ENCODE measurements at places on chromosomes 11 and 22.
A peak's percentile ranks its signal among the peaks of the same experiment; 100 is the strongest.

DNA sequence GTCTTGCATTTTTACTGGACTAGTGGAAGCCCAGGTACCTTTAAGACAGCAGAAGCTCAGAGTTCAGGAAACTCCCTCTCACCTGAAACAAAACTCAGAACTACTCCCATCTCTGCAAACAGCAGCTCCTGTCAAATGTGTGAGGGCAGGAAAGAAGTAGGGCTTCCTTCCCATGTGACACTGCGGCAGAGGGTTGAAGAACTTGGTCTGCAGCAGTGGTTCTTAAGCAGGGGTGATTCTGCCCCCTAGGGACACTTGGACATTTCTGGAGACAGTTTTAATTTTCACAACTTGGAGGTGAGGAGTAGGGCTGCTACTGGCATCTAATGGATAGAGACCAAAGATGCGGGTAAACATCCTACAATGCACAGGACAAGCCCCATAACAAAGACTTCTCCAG, 63.4 kb downstream of the RCN1 start:
- peak; percentile 46 for DNase-seq

- DNase-seq, result peak; percentile 49
Observed at GRCh38 chr11:95459291-95460042, 228.5 kb upstream of the SESN3 start.

- DNase-seq, result no peak
Observed at GRCh38 chr11:111714522-111714921, 51.7 kb downstream of the PPP2R1B start.

- DNase-seq, result no peak
Observed at GRCh38 chr11:61102667-61103571, 630 bp downstream of the CD5 start.

GRCh38 chr11:123214396-123214795, 19.3 kb upstream of the CLMP start:
- DNase-seq, result no peak

DNA sequence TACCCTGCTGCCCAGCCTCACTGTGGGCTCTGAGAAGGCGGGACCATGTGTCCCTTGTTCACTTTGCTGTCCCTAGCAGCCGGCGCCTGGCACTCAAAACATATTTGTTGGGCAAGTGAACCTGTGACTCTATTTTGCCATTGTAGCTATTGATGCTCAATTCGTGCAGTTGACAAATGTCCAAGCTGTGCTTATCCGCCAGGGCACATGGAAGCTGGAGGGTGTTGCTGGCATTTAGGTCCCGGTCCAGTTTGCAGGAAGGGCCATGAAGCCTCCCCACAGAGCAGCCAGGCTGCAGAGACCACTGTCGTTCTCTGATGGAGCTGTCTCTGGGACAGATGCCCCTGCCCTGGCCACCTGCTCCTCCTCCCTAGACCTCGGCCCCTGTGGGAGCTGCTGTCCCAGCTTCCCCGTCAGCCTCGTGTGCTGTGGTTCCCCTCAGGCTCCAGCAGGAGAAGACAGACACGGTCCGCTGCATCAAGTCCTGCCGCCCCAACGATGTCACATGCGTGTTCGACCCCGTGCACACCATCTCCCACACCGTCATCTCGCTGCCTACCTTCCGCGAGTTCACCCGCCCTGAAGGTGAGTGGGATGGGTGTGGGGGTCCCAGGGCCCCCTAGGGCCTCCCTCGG, 71.5 kb downstream of the FBLN1 start:
- no peak for DNase-seq

DNA sequence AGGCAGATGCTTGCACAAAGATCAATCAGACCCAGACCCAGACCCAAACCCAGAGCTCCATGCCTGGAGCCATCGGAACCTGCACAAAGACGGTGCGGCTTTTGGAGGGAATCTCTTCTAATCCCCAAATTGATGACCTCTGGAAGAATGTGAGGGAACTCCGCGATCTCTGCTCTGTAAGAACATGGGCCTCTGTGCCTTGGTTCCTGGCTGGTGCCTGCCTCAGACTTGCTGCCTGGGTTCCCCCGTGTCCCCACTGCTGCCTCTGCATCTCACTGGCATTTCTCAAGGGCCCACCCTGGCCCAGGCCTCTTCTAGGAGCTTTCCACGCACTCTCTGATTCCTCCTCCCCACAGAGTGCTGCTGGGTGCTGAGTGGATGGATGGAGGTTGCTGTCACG, 1044.4 kb downstream of the TBC1D22A start:
- DNase-seq, result no peak

GRCh38 chr11:28146123-28146751, 38.0 kb downstream of the METTL15 start:
- DNase-seq, result peak; percentile 92

DNA sequence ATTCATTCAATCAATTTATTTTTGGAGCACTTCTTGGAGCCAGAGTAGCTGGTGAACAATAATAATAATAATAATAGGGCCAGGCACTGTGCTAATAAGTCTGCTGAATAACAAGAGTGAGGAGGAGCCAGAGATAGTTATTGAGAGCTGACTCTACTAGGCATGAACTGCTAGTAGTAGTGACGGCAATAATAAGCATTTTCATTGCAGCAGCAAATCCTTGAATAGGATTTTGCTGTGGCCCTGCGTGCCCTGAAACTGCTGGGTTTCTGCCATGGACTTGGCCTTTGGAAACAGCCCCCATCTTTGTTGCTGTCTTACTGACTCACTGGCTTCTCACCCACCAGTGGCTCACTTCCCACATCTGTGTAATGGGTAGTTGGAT, 545.9 kb downstream of the MIAT start:
- DNase-seq, result peak; percentile 39

DNA sequence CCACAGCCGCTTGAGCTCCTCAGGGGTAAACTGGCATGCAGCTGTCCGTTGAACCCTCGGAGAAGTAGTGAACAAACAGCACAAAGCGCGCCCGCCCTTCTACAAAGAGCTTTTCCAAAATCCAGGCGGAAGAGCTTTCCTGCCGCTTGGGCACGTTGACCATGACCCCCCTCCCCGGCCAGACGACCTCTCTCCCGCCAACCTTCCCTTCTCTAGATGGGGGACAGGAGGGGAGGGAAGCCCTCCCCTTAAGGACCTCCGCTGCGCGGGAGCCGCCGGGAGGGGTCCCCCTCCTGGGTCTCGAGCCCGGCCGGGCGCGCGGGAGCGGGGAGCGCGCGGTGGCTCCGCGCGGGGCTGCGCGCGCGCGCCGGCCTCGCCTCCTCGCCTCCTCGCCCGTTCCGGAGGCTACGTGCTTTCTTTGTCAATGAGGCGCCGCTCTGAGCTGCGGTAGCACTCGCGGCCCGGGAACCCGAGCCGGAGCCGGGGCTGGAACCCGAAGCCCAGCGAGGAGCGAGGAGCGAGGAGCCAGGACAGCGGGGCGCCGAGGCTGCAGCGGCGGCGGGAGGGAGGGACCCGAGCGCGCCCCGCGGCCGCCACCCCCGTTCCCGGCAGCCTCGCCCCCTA, 118.6 kb downstream of the HIPK3 start:
- DNase-seq, result peak; percentile 59

Data from fibroblast of skin of right biceps (primary cell).